ENCODE measurements at places on chromosomes 6 and 20. TPM values are rescaled to one million over a fixed set of nuclear protein-coding genes. Genes with fewer than 3 reads are reported as not detected.

The SPATS1 gene
- not detected for total RNA-seq

The UNC93A gene
- total RNA-seq, result not detected

The CDH26 gene
- 0.12 TPM for total RNA-seq

The GATA5 gene
- 0.50 TPM for total RNA-seq

The PAK5 gene
- not detected for total RNA-seq

The WFDC10B gene
- not detected for total RNA-seq

The HLA-DPA1 gene
- total RNA-seq, result 4.0 TPM

The FAM210B gene
- 20.7 TPM for total RNA-seq

The BTN3A1 gene
- total RNA-seq, result 37.1 TPM

The TMEM74B gene
- total RNA-seq, result not detected

All from uterine smooth muscle cell (primary cell).